ENCODE measurements at places on chromosomes 5 and 9. TPM values are rescaled to one million over a fixed set of nuclear protein-coding genes. Genes with fewer than 3 reads are reported as not detected.

The SH3GLB2 gene
- 46.9 TPM for total RNA-seq

The FOXD4L4 gene
- total RNA-seq: 0.38 TPM

The ANKRD34B gene
- not detected for total RNA-seq

The PKD2L2 gene
- total RNA-seq: not detected

The ARAP3 gene
- 26.2 TPM for total RNA-seq

The AJM1 gene
- 0.65 TPM for total RNA-seq

The FOXD4L3 gene
- not detected for total RNA-seq

The RUSC2 gene
- 27.9 TPM for total RNA-seq

The BTNL9 gene
- total RNA-seq: 0.13 TPM

The IL9 gene
- total RNA-seq: not detected

The PCDHB9 gene
- 0.31 TPM for total RNA-seq

The RLN1 gene
- 0.25 TPM for total RNA-seq

The DMRT1 gene
- not detected for total RNA-seq

The LAMC3 gene
- total RNA-seq: 0.50 TPM

The GFI1B gene
- total RNA-seq: not detected

The PRKAA1 gene
- 129 TPM for total RNA-seq

The C9orf43 gene
- total RNA-seq: 0.16 TPM

The SOX30 gene
- not detected for total RNA-seq

The PCDHGA2 gene
- 1.9 TPM for total RNA-seq

The CNTLN gene
- 6.6 TPM for total RNA-seq

The SLCO4C1 gene
- total RNA-seq: not detected

The WDR38 gene
- not detected for total RNA-seq

The C5orf46 gene
- not detected for total RNA-seq

The IRX2 gene
- total RNA-seq: not detected

The TMEM174 gene
- total RNA-seq: not detected

The RPS23 gene
- 4,623 TPM for total RNA-seq

The KLF9 gene
- 26.4 TPM for total RNA-seq

The SLC22A4 gene
- total RNA-seq: 4.7 TPM

The AGXT2 gene
- not detected for total RNA-seq

The SLC46A2 gene
- not detected for total RNA-seq

The OR1Q1 gene
- not detected for total RNA-seq

The MARCOL gene
- total RNA-seq: not detected

The HSD17B3 gene
- total RNA-seq: 0.13 TPM

The BAG1 gene
- total RNA-seq: 40.8 TPM

The CLK4 gene
- total RNA-seq: 17.2 TPM

The FBXO4 gene
- 8.1 TPM for total RNA-seq

The NDST1 gene
- total RNA-seq: 57.0 TPM

The OR1L1 gene
- total RNA-seq: not detected

The PCDHGA8 gene
- total RNA-seq: 3.0 TPM

The STC2 gene
- 6.6 TPM for total RNA-seq

The ENTREP1 gene
- 19.8 TPM for total RNA-seq

The PCDHA2 gene
- 0.06 TPM for total RNA-seq

The IL3 gene
- total RNA-seq: not detected

The IRX1 gene
- total RNA-seq: not detected

All from bladder microvascular endothelial cell (primary cell).